ENCODE measurements at places on chromosomes 3 and 15. TPM values are rescaled to one million over a fixed set of nuclear protein-coding genes. Genes with fewer than 3 reads are reported as not detected.

DNA sequence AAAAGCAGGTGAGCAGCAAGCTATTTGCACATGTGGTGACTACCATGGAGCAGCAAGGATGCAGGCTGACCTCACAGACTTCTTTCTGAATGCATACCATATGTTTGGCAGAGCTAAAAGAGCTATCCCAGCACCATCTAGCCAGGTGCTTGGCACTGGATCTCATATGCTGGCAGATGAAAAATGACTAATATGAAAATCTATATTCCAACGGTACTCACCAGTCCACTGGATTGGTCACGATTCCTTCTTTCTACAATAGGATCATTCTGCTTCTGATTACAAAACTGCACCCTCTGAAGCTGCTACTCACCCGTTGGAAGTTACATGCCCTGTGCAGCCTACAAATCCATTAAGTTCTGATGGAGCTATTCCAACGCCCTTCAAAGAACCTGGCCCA is 714.3 kb upstream of the CFAP20DC start:
- no peak overlapping the region for H3K27ac ChIP-seq
- no peaks in the 10 kb centered on the region for H3K27me3 ChIP-seq
- DNase-seq = no peak
- H3K36me3 ChIP-seq = no peaks in the 10 kb centered on the region
- peaks cover 13% of the 10 kb centered on the region for H3K4me1 ChIP-seq

DNA sequence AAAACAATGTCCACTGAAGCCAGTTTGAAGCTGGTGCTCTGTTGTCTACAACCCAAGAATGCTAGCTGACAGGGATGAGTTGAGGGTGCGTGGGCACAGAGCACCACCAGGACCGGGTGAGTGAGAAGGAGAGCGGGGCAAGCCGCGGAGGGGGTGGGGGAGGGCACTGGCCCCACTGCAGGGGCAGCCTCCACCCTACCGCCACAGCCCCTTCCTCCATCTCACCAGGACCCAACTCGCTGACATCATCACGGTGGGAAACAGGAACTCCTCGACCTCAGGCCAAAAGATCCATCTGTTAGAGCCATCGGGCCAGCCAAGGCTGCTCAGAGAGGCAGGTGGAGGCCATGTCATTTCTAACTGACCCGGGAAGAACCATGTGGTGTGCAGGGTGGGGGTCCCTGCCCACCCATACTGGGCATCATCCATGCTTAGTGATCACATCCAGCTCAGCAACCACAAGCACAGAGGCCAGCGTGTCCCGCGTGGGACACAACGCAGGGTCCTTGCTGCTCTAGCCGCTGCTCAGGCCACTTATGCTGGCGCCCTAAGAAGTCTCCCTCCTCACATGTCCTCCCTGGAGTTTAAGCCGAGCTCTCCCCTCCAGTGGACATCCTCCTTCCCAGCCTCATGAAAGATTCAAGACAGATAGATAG is 57.6 kb upstream of the GATA2 start:
- H3K36me3 ChIP-seq = no peaks in the 10 kb centered on the region
- peaks cover 47% of the 10 kb centered on the region for H3K27me3 ChIP-seq
- H3K4me3 ChIP-seq = no peak overlapping the region
- H3K4me1 ChIP-seq = no peaks in the 10 kb centered on the region

DNA sequence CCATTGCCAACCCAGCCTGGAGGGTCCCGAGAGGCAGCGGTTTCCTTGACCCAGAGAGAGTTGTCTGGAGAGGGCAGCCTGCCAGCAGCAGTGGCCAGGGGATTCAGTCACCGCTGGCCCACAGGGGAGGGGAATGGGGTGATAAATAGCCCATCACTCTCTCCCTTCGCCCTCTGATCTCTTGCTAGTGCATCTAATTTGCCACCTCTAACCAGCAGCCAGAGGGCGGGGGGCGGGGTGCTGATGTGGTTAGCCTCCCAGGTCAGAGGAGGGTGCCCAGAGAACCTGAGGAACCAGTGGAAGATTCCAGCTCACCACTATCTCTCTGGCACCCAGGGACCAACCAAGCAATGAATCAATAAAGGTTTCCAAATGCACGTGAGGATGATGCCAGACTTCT is 35.1 kb upstream of the SLC6A11 start:
- H3K27me3 ChIP-seq = peaks cover 49% of the 10 kb centered on the region
- H3K4me1 ChIP-seq = no peaks in the 10 kb centered on the region
- no peak overlapping the region for H3K27ac ChIP-seq

GRCh38 chr3:183327343-183327742 is 74.3 kb downstream of the B3GNT5 start:
- no peak for DNase-seq
- H3K27me3 ChIP-seq = no peaks in the 10 kb centered on the region
- H3K4me1 ChIP-seq = peaks cover 11% of the 10 kb centered on the region
- no peaks in the 10 kb centered on the region for H3K36me3 ChIP-seq

Gene CEP19
- 2.5 TPM for total RNA-seq

GRCh38 chr3:109804697-109805096 is 467.4 kb upstream of the DPPA4 start:
- H3K4me3 ChIP-seq = no peak overlapping the region
- no peak overlapping the region for H3K27ac ChIP-seq
- no peaks in the 10 kb centered on the region for H3K4me1 ChIP-seq

GRCh38 chr15:62497356-62497755 is 332.3 kb upstream of the C2CD4B start:
- peak overlapping the region; percentile 40 for H3K27ac ChIP-seq
- no peaks in the 10 kb centered on the region for H3K27me3 ChIP-seq
- H3K36me3 ChIP-seq = no peaks in the 10 kb centered on the region
- DNase-seq = no peak
- peaks cover 16% of the 10 kb centered on the region for H3K4me1 ChIP-seq
- H3K4me3 ChIP-seq = no peak overlapping the region

GRCh38 chr3:142489572-142490323 is 41.9 kb upstream of the XRN1 start:
- no peak for DNase-seq
- H3K36me3 ChIP-seq = peaks cover 24% of the 10 kb centered on the region
- peaks cover 9% of the 10 kb centered on the region for H3K4me1 ChIP-seq
- H3K4me3 ChIP-seq = no peak overlapping the region
- no peak overlapping the region for H3K27ac ChIP-seq

- peaks cover 13% of the 10 kb centered on the region for H3K4me1 ChIP-seq
- H3K27me3 ChIP-seq = no peaks in the 10 kb centered on the region
- no peak for DNase-seq
- H3K27ac ChIP-seq = peak overlapping the region; percentile 63
- H3K4me3 ChIP-seq = no peak overlapping the region
- no peaks in the 10 kb centered on the region for H3K36me3 ChIP-seq
Measured at GRCh38 chr3:20023623-20024405, 11.8 kb upstream of the PP2D1 start.

Gene GOLGA6A
- total RNA-seq = 0.89 TPM

DNA sequence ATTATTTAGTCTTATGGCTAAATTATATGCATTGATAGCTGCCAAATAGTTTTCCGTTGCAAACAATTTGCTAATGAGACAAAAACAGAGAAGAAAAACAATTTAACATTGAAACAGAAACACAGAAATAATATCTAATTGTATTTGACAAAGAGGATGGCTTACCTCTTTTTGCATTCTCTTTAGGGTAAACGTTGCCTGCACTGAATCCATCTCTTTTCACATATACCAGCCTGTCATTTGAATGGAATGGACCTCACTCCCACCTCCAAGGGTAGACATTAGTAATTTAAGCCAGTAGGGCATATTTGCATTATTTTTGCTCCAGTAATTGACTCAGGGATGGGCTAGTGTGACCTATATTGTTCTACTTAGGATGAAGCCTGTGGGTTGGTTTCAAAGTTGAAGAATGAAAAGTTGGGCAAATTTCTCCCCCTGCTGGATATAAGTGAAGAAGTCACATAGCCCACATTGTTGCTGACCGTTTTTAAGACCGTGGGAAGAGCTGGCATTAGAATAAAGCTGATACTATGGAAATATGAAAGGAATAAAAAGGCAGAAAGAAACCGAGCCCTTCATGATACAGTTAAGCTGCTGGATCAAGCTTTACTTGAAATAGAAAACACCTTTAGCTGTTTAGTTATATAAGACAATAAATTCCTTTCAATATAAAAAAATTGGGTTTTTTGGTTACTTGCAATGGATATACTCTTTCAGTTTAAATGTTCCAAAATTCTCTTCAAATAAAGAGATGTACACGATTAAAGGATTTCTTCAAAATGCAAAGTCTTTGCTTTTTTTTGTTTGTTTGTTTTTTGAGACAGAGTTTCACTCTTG is 26.9 kb downstream of the PIERCE2 start:
- no peak overlapping the region for H3K4me3 ChIP-seq
- H3K36me3 ChIP-seq = peaks cover 8% of the 10 kb centered on the region
- no peaks in the 10 kb centered on the region for H3K27me3 ChIP-seq
- no peaks in the 10 kb centered on the region for H3K4me1 ChIP-seq
- no peak for DNase-seq
- no peak overlapping the region for H3K27ac ChIP-seq

- H3K27ac ChIP-seq = no peak overlapping the region
- no peak for DNase-seq
- H3K36me3 ChIP-seq = no peaks in the 10 kb centered on the region
- no peaks in the 10 kb centered on the region for H3K27me3 ChIP-seq
Measured at GRCh38 chr3:141860086-141860669, 16.3 kb upstream of the ATP1B3 start.

Gene GCNT3
- total RNA-seq = 5.6 TPM

Gene IRAK2
- 0.36 TPM for total RNA-seq

DNA sequence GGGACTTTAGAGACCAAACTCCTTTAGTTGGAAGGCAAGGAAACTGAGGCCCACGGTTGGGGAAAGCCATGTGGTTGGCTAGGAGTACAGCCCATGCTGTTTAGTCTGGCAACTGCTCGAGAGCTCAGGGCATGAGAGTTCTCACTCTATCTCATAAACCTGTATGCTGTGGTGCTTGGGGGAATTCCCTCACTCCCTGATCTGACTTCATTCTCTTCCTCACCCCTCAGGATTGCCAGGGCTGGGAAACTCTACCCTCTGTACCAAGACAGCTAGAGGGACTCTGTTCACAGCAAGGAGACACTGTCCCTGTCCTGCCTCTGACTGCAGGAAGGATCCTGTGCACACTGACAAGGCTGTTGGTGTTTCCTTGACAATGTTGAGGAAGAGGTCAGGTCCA is 230.2 kb downstream of the ZNF621 start:
- no peak overlapping the region for H3K27ac ChIP-seq
- H3K27me3 ChIP-seq = peaks cover 2% of the 10 kb centered on the region
- H3K4me1 ChIP-seq = no peaks in the 10 kb centered on the region
- no peak overlapping the region for H3K4me3 ChIP-seq

DNA sequence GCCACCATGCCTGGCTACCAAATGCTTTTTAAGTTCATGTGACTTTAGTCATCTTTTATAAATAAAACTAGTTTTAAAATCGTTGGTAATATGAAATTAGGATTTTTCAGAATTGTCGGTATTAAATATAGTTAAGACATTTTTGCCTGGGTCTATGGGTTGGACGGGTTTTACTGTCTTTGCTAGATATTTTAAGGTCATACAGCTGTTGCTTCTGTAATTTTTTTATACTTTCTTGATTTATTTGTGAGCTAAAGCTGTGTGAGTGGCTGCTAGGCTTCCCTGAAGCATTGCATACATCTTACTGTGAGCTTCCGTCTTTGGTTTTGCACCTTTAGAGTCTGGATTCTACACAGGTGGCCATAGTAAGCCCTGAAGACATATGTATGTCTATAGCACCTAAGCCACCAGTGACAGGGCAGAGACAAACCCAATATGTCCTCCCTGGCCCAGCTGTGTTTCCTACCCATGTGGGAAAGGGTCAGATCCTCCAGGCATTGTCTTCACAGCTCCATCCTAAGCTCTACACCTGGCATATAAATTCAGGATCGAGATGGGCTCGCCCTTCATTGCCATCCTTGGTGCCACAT is 16.6 kb upstream of the ZNF710 start:
- H3K4me1 ChIP-seq = no peaks in the 10 kb centered on the region
- no peak overlapping the region for H3K27ac ChIP-seq
- H3K4me3 ChIP-seq = no peak overlapping the region
- no peaks in the 10 kb centered on the region for H3K36me3 ChIP-seq
- DNase-seq = no peak

Gene SAMMSON
- 0.17 TPM for total RNA-seq

DNA sequence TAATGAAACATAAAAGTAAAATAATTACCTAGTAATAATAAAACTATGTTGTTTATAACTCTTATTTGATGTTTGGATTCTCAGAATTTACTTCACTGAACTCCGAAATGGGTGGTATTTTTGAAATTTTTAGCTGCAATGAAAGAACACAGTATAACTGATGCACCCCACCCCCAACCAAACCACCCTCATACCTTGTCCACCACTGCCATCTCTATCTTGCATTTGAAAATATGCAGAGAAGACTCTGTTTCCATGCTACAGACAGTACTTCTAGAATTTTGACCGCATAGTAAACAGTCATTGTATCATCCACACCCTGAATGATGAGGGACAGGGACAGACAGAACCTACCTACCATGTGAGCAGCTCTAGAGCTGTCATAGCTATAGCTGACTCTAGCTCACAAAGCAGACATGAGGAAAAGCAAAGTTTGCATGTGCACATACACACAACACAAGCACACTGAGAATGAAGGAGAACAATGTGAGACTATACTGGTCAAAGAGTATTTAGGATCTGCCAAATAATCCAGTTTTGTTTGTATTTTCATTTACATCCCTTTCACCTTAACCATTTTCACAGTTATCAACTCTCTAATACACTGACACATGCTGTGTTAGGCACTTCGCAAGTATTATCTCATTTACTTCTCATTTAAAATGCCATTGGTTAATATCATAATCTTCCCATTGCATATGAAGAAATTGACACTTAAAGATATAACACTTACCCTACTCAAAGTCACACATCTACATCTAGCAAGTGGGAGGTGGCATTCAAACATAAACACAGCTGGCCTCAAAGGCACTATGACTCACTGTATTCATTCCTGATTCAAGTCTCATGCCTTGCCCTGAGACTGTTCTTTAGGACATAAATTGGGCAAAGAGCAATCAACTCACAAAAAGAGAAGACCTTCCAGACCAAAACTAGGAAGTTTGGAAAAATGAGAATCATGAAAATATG is 1014.7 kb upstream of the CFAP20DC start:
- H3K4me1 ChIP-seq = no peaks in the 10 kb centered on the region
- no peak overlapping the region for H3K4me3 ChIP-seq
- peaks cover 5% of the 10 kb centered on the region for H3K27me3 ChIP-seq
- no peak overlapping the region for H3K27ac ChIP-seq
- H3K36me3 ChIP-seq = no peaks in the 10 kb centered on the region
- DNase-seq = no peak

DNA sequence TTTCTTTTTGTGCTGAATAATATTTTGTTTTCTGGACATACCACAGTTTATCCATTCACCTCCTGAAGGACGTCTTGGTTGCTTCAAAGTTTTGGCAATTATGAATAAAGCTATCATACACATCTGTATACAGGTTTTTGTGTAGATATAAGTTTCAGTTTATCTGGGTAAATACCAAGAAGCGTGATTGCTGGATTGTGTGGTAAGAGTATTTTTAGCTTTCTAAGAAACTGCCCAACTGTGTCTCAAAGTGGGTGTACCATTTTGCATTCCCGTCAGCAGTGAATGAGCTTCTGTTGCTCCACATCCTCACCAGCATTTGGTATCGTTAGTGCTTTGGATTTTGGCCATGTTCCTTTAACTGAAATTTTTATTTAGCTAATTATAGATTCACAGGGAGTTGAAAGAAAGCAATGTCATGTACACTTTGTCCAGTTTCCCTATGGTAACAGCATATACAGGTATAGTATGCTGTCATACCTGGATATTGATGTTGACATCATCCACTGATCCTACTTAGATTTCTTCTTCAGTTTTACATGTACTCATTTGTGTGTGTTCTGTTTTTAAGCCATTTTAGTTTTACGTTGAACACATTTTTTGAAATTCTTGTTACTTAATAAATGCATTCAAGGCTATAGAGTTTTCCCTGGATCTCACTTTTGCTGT is 11.9 kb downstream of the ARID3B start:
- H3K27me3 ChIP-seq = no peaks in the 10 kb centered on the region
- no peak overlapping the region for H3K4me3 ChIP-seq
- no peak overlapping the region for H3K27ac ChIP-seq
- no peak for DNase-seq
- peaks cover 8% of the 10 kb centered on the region for H3K4me1 ChIP-seq

Data from progenitor cell of endocrine pancreas (in vitro differentiated cells).